ENCODE measurements at places on chromosomes 16 and 17. TPM values are rescaled to one million over a fixed set of nuclear protein-coding genes. Genes with fewer than 3 reads are reported as not detected.

DNA sequence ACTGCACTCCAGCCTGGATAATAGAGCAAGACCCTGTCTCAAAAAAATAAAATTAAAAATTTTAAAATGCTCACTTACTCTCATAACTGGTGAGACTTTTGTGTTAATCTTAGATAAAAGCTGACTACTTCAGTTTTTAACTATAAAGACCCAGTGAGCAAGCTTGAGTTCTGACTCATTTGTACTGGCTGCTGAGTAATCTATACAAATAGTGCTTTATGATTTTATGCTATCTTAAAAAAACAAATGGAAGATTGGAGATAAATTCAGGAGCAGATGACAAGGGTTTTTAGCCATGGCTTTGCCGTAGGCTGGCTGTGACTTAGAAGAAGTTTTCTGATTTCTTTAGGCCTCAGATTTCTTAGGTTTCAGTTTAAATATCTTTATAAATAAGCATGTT, 30.5 kb downstream of the SNTB2 start:
- DNase-seq = no peak

GRCh38 chr16:4879049-4879448, 31.8 kb downstream of the UBN1 start:
- no peak for DNase-seq

DNA sequence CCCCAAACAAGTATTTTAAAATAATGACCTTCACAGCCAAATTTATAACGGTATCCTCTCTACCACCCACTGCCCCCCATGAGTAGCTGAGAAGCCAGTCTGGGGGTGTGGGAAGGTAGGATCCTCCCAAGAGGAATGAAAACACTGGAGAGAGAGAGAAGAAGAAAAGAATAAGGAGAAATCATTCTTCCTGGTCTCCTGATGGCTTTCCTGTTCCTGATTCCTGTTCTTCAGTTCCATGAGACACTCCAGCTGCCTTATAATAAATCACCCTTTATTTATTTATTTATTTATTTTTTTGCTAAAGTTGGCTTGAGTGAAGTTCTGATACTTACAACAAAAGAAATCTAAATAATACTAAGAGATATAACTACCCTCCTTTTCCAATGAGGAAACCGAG, 56.4 kb upstream of the FAM20A start:
- no peak for DNase-seq

GRCh38 chr17:20784100-20784665, 204.7 kb downstream of the CDRT15L2 start:
- no peak for DNase-seq

SNAI3 gene
- 3.0 TPM for total RNA-seq

GPRC5B gene
- total RNA-seq = 83.7 TPM

BCO1 gene
- not detected for total RNA-seq

IQCK gene
- 6.5 TPM for total RNA-seq

Data from Right ventricle myocardium superior (tissue), 1 donor.